SW 1271 (cell line): ENCODE measurements at places on chromosomes 7 and 10.

DNA sequence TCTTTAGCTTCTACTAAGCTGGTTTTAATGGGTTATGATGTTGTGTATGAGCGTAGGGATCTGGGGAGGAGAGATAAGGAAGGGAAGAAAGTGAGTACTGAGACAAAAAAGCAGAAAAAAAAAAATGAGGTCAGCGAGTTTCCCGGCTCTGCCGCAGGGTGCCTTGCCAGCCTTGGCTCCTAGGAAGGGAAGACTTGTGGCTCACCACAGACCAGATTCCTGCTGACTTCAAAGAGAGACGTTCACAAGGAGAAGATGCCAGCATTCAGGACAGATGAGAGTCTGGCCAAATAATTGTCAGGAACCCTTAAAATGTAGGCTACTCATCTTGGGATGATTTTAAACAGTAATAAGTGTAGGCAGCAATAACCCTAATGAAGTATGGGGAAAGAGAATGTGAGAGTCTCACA is 11.4 kb upstream of the FAS start:
- DNase-seq, result no peak

- DNase-seq, result no peak
Measured at GRCh38 chr7:47610506-47611044, 28.7 kb upstream of the TNS3 start.

- DNase-seq, result no peak
Measured at GRCh38 chr10:72702868-72703581, 11.1 kb downstream of the MCU start.

GRCh38 chr10:45239642-45240041 is 75.8 kb downstream of the OR13A1 start:
- no peak for DNase-seq

- DNase-seq, result no peak
Measured at GRCh38 chr7:784971-785370, 47.3 kb upstream of the SUN1 start.

- no peak for DNase-seq
Measured at GRCh38 chr7:131511071-131511470, 45.4 kb downstream of the PODXL start.

DNA sequence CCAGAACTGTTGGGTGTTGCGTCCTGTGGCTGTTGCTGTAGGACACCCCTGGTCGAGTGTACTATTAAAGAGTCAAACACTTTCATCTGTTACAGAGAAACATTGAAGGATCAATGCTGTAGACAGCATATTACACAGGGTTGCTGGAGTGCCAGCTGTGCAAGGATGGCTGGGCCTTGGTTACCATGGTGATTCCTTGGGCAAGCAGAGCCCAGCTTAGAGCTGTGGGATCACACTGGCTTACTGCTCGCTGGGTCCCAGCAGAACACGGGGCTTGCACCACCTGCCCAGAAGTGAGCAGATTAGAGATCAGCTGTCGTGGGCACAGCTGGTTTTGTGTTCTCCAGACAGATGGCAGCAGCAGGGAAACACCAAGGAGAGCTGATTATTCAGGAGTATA is 76.0 kb downstream of the GPR141 start:
- no peak for DNase-seq

- DNase-seq, result no peak
Measured at GRCh38 chr10:57689596-57690297, 577.9 kb downstream of the IPMK start.

DNA sequence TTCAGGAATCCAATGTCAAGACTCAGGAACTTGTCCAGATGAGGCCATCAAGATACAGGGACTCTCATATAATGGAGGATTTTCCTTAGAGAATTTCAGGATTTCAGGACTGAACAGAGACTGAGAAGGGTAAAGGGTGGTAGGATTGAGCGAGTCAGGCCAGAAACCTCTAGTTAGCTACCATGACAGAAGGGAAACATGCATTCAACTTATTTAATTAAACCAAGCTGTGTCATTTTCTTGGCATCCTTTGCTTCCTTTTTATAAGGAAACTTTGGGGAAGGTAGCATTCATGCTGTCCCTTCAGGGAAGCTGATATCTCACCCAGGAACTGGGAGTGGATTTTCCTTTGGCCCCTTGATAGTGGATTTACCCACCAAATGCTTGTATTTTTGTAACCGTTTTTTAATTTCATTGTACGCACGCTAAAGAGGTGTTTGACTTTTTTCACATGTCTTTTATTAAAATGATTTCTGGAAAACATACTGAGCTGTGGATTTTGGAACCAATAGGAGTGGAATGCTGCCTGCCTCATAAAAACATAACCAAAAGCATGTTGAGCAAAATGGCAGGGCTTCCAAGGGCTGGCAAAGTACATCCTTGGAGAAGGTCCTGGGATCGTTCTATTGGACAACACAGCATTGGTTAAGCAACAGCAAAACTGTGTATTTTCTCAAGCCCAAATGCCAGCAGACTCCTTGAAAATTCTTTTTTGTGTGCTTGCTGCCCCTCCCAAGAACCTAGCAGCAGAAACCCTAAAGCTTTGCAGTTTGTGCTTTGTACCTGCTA is 104.5 kb downstream of the CXCL12 start:
- DNase-seq, result no peak

GRCh38 chr7:75817116-75817515 is 3.5 kb upstream of the CCL24 start:
- DNase-seq, result no peak

DNA sequence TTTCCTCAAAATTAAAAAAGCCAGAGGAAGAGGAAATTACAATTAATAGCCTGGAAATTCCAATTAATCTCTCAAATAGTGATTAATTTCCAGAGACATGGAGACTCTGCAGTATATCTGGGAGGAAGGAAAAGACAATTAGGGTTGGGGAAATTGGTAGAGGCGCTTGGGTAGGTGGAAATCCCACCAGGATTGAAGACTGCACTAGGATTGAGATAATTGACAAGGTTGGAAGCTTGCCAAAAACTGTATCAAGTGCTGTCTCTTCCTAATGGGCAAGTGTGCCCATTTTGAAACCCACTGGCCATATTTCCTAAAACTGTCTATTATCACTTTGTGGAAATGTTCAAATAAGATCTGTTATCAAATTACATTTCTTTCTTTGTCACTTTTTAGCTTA is 21.6 kb downstream of the CHN2 start:
- DNase-seq, result no peak

DNA sequence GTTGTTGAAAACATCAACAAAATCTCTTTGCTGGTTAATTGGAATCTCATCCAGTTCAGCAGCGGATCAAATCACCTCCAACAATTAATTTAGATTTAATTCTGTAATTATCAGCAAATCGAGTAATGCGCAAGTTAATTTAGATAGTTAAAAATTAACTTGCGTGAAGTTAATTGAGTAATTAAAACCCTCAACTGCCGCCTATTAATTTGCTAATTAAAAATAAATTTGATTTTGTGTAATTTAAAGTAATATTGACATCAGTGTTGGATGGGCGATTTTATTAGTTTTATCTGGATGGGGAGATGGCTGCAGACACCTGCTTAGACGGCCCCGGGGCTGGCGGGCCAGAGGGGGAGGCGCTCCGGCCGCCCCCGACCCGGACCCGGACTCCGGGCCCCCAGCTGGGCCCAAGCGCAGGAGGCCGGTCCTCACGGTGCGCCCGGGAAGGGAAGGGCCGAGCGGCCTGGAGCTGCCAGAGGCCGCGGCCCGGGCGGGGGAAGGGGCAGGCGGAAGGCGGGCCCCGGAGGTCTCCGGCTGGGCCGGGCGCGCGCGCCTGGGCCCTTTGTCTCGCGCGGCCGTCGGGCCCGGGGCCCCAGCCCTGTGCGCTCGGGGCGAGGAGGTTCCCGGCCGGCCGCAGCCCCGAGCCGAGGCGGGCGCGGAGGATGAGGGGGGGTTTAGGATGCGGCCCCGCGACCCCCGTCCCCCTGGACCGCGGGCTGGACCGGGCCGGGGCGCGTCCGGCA is 3.3 kb upstream of the UNCX start:
- no peak for DNase-seq

DNA sequence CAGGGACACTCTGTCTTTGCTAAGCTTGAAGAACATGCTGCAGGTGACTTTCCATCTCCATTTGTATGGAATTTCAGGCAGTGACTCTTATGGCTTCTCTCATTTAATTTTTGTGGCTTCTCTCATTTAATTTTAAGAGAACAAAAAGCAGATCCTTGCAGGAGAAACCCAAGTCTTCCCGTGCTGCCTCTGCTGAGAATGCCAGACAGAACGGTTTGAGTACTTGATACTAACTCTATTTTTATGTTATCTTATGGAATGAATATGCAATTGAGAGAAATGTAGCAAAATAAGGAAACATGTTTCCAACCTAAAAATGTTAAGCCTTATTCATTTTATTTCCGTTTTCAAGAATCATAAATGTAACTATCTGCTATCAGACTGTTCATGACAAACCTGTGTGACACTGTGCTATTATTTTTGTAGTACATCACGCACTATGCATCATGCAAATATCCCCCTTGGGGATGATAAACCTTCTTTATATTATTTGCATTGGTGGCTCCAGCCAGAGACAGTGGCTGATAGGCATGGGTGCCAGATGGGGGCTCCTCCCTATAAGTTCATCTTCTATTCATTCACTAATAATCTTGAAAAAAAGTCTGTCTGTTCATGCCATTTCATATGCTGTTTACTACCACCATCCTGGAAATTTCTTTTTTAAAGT is 6.9 kb upstream of the RAPGEF5 start:
- DNase-seq, result no peak

GRCh38 chr7:118239014-118239413 is 14.5 kb downstream of the ANKRD7 start:
- no peak for DNase-seq

DNA sequence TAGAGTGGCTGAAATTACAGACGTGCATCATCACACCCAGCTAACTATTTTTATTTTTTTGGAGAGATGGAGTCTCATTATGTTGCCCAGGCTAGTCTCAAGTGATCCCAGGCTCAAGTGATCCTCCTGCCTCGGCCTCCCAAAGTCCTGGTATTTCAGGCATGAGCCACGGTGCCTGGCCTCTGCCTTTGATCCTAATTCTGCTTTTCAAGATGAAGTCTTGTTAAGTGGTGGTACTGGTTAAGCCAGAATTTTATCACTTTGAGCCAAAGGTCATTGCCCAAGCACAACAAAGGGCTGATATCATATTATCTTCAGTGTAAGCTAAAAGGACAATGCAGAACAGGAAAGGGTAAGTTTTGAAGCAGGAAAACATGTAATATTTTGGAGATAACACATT is 64.2 kb downstream of the MYOF start:
- no peak for DNase-seq

GRCh38 chr10:114544045-114544659 is 113.9 kb downstream of the ABLIM1 start:
- DNase-seq, result no peak

DNA sequence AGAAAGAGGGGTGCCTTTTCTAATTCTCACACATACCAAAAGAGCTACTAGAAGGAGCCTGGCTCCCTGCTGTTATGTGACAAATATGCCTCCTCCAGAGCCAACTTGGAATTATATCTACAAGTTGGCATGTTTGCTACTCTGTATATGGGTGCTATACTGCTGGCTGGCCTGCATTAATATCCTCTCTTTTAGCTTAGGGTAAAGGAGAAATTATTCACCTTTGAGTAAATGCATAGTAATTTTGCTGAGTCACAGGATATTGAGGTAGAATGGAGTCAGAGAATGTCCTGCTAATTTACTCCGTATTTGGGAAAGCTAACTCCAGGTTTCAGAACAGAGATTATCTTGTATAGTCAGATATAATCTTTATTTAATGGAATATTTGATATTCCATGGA is 24.2 kb upstream of the LIPN start:
- no peak for DNase-seq

- no peak for DNase-seq
Measured at GRCh38 chr7:115676080-115676479, 354.5 kb downstream of the TFEC start.

DNA sequence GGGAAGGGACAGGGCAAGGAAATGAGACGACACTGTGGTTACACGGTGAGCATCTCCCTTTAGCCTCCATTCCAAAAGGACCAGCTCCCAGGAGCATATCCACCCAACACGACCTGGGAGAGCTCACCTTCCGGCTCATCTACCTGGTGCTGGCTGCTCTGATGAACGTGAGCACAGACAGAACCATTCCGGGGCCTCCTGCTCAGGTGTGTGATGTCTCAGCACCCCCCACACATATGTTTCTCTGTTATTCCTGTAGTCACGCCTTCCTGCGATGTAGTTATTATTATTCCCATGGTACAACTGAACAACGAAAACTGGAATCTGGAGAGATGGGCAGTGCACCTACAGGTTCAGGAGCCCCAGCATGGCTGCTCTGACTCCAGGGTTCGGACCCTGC is 20.5 kb upstream of the GPR26 start:
- DNase-seq, result no peak

- no peak for DNase-seq
Measured at GRCh38 chr10:58743466-58744115, 230.9 kb downstream of the BICC1 start.

GRCh38 chr7:25314731-25315267 is 86.5 kb upstream of the NPVF start:
- DNase-seq, result no peak

DNA sequence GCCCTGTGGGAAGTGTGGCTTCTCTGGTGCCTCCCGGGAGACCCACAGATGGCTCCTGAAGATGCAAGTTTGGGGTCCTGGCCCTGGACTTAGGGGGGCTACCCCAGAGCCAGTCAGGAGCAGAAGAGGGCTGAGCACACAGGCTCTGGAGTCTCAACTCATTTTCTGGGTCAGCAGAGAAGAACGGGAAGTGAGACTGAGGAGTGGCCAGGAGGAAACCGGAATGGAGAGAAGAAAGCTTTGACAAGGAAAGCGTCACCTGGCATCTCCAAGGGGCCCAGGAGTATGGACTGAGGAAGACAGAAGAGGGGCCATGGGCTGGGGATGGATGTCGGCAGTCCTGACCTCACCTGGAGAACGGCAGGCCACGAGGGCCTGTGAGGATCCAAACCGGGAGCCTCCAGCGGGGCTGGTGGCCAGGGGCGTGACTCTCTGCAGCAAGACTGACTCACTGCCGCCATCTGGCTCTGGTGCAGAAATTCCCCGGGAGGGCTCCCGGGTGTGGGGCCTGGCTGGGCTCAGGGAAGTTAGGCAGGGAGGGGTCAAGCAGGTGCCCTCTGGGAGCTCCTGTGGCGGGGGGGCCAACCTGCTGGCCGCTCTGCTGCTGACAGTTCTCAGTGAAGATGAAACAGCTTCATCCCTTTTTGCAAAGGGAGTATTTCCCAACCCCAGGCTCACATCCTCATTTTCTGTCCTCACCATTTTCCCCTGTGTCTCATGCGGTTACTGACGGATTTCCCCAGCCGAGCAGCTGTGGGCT is 23.6 kb downstream of the DAGLB start:
- no peak for DNase-seq
